ENCODE measurements at places on chromosomes 3 and 15.

- DNase-seq: no peak
Measured at GRCh38 chr15:63221346-63221745, 31.9 kb downstream of the RAB8B start.

DNA sequence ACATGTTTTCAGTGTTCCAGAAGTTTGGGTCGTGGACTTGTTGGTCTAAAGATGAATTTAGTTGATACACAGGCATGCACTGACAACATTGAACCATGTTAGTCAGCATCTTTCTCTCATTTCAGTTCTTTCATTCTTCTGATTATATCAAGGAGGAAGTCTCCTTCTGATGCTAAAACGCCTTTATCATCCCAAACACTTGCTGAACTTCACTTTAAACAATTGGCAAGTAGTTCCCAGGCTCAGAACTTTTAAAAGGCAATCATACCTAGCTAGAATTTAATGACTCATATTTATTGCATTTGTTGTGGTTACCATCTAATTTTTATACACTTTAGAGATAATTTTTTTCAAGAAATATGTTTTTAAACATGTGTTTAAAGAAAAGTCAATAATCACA is 15.9 kb downstream of the LMCD1 start:
- no peak for DNase-seq

GRCh38 chr3:12875857-12876836 is 34.8 kb upstream of the RPL32 start:
- no peak for DNase-seq

- DNase-seq: no peak
Measured at GRCh38 chr3:76942101-76942500, 97.8 kb upstream of the ROBO2 start.

DNA sequence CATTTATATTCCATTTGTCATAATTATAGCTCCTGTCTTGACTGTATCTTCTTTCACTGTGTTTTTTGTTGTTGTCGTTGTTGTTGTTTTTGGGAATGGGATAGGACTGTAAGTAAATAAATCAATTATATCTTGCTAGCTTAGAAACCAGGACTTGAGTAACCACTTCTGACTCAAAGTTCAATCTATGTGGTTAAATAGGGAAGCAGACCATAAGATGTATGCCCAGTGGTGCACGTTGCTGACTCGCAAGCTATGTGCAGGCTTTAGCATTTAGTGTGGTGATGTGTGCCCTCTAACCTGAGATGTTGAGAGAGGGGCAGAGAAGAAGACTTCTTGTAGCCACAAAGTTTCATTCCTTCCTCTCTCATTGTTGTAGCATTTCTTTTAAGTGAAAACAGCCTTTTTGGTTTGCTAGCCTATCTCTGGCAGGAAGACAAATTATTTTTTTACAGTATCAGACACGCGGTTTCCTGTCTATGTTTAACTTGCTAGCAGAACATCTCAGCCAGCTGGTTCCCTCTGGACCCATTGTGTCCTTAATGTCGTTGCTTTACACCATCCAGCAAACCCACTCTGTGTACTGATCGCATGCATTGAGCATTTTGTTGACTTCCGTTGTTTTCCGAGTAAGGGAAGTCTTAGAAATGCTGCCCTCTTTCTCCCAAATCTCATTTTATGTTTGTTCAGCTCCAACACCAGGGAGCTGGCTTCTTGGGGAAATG is 52.1 kb downstream of the TGFBR2 start:
- no peak for DNase-seq

- no peak for DNase-seq
Measured at GRCh38 chr15:66161108-66161507, 92.4 kb downstream of the MEGF11 start.

DNA sequence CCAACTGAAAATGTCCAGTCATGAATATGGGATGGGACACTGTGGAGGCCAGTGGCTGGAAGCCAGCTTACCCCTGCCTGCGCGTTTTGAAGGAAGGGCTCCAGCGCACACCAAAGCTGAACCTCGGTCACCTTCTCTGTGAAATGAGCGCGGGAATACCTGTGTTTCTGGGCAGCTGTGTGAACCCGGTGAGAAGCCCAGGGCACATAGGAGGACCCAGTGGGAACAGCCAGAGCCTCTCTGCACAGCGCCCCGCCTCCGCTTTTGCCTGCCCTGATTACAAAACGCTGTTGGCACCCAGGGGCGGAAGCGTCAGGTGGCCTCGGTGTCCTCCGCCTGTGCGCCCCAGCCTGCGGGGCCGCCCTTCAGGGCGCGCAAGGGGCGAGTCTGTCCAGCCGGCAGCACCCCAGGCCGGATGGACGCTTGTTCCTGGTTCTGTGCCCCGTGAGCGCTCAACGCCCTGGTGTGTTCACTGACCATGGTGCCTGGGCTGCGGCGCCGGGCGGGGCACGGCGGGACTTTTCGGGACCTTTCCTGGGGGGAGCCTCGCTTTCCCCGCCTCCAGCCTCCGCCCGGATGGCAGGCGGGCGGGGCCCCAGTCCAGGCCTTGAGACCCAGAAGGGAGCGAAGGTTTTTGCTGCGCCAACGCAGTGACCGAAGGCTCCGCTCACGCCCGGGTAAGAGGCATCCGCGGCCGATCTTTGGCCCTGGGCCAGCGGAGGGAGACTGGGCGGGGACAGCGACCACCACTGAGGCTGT is at the start of gene SQOR:
Gene SQOR, plus strand, starts transcription at position 598 of the 759 bp plus-strand sequence. CDS start 23,895 bp downstream, outside the sequence.
- no peak for DNase-seq

GRCh38 chr3:76231258-76231657 is 445.9 kb upstream of the ZNF717 start:
- DNase-seq: no peak

- DNase-seq: no peak
Measured at GRCh38 chr3:33777996-33778395, 20.4 kb upstream of the PDCD6IP start.

- no peak for DNase-seq
Measured at GRCh38 chr3:166510382-166510781, 673.2 kb upstream of the BCHE start.

GRCh38 chr15:31294067-31294466 is 32.6 kb upstream of the KLF13 start:
- no peak for DNase-seq

- peak; percentile 4 for DNase-seq
Measured at GRCh38 chr3:59573911-59574310, 524.1 kb upstream of the CFAP20DC start.

DNA sequence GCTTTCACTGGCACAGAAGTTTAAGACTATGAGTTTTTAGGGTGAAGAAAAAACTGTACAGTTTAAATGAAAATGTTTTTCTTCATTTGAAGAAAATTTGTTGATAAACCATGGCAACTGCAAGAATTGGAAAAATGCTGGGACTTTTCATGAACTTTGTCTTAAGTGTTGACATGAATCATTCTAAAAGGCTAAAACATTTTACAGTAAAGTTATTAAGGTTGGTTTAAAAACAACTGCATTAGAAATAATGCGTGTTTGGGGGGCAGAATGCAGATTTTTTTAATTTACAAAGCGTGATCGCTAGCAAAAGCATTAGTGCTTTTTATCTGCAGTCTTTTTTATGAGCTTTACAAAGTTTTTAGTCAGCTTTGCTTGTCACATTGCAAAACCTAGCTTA is 601.9 kb upstream of the TGFBR2 start:
- DNase-seq: no peak

- no peak for DNase-seq
Measured at GRCh38 chr15:42392309-42393024, 33.2 kb downstream of the CAPN3 start.

DNA sequence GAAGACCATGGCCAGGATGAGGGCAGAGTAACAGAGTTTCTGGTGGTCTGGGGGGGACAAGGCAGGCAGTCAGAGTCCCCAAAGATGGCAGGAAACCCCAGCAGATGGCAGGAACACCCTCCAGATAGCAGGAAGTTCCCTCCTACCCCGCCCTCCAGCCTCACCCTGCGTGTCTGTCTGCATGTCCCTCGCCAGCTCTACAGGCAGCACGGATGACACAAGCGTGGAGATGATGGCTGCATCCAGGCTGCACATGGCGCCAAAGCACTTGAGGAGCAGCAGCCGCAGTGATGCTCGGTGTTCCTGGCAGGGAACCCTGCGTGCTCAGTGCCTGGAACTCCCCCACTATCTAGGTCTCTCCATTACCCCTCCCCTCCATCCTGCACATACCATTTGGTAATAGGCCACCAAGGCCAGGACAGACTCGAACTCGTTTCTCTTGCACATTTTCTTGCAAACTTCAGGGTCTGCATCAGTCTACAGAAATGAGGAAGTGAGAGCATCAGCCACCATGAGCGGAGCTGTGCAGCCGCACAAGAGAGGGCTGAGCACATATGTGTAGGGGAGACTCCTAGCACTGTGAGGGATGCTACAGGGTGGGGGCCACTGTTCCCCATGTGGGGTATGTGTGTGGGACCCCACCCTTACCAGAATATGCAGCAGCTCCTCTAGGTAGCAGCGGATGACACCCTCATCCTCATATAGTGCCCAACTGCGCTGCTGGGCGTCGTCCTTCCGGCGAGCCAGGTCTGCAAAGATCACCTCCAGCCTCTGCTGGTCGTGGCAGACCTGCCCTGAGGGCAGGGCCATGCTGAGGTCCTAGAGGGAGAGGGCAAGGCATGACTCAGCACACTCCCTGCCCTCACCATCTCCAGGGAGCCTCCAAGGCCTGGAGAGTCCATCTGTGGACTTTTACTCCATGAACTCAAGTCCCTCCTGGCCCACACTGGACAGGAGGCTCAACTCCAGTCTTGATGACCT is 6.0 kb downstream of the NCKIPSD start:
- DNase-seq: no peak

- no peak for DNase-seq
Measured at GRCh38 chr3:177470197-177470941, 273.1 kb upstream of the TBL1XR1 start.

- no peak for DNase-seq
Measured at GRCh38 chr3:186895406-186895805, 34.9 kb upstream of the ST6GAL1 start.

DNA sequence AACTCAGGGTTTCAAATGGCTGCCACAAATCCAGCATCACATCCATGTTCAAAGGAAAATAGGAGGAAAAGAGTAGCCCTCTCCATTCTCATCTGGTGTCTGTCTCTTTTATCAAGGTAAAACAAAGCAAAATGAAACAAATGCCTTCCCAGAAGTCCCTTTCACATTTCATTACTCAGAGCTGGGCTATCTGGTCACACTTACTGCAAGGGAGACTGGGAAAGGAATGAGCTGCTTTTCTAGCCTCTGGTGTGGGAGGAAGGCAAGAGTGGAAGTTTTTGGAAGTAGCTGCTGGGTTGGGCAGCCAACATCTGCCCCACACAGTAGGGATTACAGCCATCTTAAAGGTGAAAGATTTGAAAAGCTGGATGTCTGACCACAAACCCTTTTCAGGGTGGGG is 51.8 kb downstream of the KLF15 start:
- DNase-seq: no peak
